ENCODE measurements at places on chromosomes 6 and 20.

- no peak for DNase-seq
These were observed 978 bp downstream of the AURKA start for GRCh38 chr20:56391037-56391436.

DNA sequence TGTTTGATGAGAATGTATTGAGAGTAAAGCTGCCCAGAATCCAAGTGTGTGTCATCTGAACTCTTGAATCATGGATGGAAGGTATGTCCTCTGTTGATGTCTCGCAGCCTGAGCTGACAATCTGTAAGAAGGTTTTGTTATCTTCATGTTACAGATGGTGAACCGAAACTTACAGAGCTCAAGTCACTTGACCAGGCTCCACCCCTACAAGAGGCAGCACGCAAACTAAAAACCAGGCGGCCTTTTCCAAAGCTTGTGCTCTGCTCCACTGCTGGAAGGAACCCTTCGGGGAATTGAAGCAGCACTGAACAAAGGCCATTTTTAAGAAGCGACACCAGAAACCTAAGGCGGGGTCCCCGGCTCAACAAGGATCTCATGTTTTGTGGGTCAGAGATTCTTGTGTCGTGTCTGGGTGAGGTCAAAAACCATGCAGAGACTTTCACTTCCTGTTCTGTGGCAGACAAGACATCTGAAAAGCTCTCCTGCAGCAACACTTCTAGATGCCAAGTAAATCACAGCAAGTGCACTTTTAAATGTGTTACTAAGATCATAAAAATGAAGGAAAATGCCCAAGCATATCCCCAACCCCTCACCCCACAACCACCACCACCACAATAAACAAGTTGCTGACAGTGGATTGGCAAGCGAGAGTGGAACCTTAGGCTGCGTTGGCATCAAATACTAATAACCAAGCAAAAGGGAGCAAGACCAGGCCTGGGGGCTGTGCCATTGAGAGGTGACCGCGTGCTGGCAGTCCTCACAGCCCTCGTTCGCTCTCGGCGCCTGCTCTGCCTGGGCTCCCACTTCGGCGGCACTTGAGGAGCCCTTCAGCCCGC lies 27.3 kb downstream of the NQO2 start:
- peak; percentile 76 for DNase-seq

GRCh38 chr20:25484911-25485511 lies 77.5 kb downstream of the GINS1 start:
- DNase-seq: no peak

DNA sequence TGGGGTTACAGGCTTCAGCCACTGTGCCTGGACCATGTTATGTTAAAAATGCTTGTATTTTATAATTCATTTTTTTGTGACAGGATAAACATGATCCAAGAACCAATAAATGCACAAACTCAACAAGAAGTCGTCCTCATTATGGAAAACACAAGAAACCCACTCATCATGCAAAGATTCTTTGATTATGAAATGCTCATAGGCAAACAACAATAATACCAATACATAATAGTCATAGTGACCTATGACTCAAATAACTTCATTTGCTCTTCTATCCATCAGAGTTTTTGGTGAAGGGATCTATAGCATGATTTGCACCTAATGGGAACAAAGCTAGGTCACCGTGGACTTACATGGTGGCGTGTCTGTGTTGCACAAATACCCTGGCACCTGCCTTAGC lies 217.1 kb upstream of the THEMIS start:
- DNase-seq: no peak
